ENCODE measurements at places on chromosomes 1 and 21.

- no peak for DNase-seq
Measured at GRCh38 chr1:113663165-113663951, 95.9 kb downstream of the PHTF1 start.

DNA sequence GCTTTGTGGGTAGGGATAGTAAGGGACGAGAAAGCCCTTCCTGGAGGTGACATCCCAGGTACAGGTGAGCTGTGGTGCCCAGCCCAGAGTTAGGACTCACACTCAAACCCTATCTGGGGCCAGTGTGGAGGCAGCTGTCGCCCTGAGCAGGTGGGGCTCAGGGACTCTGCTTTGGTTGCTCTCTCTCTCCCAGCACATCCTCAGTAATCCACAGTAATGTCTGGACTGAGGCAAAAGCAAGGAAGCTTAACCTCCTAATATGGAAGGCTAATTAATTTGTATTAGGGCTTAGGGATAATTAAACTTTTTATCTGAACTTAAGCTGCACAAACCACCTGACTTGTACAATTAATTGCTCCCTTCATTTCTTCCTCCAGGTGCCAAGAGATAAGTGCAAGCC, 38.2 kb downstream of the DDX20 start:
- no peak for DNase-seq

GRCh38 chr1:20829531-20829930, 42.4 kb upstream of the HP1BP3 start:
- DNase-seq, result no peak

GRCh38 chr1:5189384-5189783, 535.0 kb downstream of the AJAP1 start:
- no peak for DNase-seq
